CD4-positive, alpha-beta T cell treated with Interferon alpha-2 for 1 hour (primary cell): ENCODE measurements at places on chromosomes 13 and 19.

- DNase-seq, result peak; percentile 51
Observed at GRCh38 chr13:110521946-110522345, 39.6 kb downstream of the RAB20 start.

DNA sequence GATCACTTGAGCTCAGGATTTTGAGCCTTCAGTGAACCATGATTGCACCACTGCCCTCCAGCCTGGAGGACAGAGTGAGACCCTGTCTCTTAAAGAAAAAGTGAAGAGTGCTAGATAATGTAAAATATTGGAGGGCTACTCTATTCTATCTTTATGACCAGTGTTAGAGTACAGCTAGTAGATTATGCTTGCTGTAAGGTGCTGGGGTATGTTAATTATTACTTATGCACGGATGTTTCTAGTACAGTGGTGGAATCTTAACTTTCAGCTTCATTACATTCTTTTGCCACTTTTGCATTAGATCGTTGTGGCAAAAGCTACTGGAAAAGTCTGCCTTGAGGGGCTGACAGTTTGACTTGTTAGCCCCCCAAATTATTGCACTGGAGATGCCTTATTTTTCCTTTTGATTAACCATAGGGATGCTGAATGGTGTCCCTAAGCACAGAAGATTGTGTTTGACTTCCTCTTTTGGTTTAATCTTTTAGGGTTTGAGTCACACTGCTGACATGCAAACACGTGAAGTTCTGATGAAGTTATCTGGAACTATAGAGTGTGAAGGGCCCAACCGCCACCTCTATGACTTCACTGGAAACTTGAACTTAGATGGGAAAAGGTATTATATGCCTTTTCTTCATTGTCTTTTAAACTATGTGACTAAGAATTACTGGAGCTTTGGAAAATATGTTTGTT, 169.8 kb downstream of the ATP8A2 start:
- no peak for DNase-seq

- no peak for DNase-seq
Observed at GRCh38 chr13:41621716-41622431, 164.5 kb downstream of the RGCC start.

- DNase-seq, result no peak
Observed at GRCh38 chr13:78476910-78477309, 126.4 kb downstream of the POU4F1 start.

- no peak for DNase-seq
Observed at GRCh38 chr13:110280985-110281688, 25.8 kb downstream of the COL4A1 start.

GRCh38 chr13:99691552-99691951, 190.3 kb downstream of the TM9SF2 start:
- no peak for DNase-seq

DNA sequence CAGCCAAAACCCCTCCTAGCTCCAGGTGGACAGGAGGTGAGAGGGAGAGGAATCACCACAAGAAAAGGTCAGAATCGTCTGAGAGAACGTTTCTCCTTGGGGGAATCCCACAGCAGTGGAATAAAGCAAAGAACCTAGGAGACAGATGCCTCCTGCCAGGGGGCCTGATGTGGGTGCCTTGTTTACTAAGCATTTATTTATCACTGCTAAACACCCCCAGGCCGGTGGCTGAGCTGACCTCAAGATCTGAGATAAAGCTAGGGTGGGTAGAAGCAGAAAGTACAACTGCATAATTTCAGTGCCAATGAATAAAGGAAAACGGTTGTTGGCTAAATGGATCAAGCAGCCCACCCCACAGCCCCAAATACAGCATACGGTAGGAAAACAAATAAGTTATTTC, 33.9 kb upstream of the ATP11A start:
- no peak for DNase-seq

GRCh38 chr19:4990306-4990705, 21.4 kb downstream of the KDM4B start:
- DNase-seq, result no peak

DNA sequence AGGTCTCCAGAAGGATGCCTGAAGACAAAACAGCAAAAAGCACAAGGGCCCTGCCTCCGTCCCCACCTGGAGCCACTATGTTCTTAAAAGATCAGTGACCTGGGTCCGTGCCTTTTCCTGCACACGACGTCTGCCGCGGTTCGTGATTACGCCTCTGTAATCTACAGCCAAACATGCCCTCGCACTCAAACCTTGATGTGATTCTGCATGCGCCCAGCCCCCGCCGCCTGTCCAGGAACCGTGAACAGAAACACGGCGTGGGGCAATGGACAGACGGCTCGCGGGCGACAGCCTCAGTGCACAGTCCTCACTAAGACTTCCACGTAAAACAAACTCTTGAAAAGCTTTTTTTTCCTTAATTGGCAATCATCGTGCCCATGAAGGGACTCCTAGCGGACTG, 15.5 kb downstream of the C13orf46 start:
- no peak for DNase-seq

GRCh38 chr19:47603706-47604565, 5.0 kb upstream of the BICRA start:
- DNase-seq, result no peak

GRCh38 chr19:15563931-15564330, 51.1 kb upstream of the CYP4F8 start:
- DNase-seq, result no peak

- DNase-seq, result no peak
Observed at GRCh38 chr13:72315312-72315711, 412.1 kb downstream of the MZT1 start.

DNA sequence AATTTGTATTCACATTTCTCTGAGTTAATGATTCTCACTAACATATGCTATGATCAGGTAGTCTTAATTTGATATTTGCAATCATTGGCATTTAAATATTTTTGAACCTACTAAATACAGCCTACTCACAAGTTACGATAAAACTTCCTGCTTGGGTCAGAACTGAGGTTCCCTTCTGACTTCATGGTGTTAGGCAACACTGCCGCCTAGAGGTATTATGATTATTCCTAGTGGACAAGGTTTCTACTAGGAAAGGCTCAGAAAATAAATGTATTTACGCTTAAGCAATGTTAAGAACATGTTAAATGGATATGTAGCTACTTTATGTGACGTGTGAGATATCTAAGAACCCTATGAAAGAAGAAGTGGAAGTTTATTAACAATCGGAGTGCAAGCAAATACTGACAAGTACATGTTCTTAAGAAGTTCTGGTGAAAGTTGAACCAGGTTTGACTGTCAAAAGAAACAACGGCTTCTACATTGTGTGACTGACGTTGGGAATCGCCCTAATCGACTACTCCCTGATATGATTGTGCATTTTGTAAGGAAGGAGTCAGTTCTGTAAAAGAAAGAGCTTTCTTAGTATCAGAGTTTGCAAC, 1395.8 kb downstream of the SLITRK5 start:
- no peak for DNase-seq

GRCh38 chr19:49389406-49389805, 1.4 kb downstream of the KASH5 start:
- no peak for DNase-seq

- no peak for DNase-seq
Observed at GRCh38 chr13:33153421-33154404, 131.8 kb downstream of the STARD13 start.

DNA sequence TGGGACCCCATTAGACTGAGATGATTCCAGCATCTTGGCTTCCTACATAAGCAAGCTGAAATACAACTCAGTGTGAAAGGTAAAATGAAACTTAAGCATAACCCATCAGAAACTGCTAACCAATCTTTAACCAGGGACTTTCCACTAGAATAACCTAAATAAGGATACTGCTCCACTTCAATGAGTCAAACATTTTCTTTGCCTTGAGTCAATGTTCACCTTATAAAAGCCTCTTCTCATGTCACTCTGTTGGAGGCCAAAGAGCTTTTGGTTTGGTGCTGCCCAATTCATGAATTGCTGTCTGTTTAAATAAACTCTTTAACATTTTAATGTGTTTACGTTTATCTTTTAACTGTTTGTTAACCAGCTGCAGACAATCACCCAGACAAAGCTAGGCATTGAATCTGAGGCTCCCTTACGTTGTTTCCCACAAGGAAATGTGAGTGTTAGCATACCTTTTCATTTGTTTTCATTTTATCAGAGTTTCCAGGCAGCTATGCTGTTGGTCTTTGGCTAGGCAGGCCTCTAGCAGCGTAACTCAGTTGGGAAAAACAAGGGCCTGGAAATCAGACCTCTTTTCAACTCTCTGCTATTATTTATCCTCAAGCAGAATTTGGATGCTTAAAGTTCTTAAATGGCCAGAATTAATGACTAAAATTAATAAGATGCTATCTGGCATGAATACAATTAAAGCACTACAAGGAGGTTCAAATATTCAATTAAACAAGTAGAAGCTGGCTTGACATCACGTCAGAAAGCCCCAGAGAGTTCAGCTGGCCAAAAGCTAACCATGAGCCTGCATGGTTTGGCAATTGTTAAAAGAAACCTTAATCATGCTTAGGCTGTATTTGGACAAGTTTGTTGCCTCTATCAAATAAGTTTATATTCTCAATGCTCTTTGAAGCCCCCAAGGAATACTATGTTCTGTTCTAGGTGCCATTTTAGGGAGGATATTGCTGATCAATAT, 200.2 kb downstream of the DCLK1 start:
- DNase-seq, result no peak

GRCh38 chr19:14563989-14564651, 7.7 kb downstream of the NDUFB7 start:
- DNase-seq, result peak; percentile 50

GRCh38 chr13:111505175-111505777, 184.8 kb downstream of the TEX29 start:
- no peak for DNase-seq

GRCh38 chr13:43305416-43305815, 282.0 kb downstream of the DNAJC15 start:
- DNase-seq, result no peak

DNA sequence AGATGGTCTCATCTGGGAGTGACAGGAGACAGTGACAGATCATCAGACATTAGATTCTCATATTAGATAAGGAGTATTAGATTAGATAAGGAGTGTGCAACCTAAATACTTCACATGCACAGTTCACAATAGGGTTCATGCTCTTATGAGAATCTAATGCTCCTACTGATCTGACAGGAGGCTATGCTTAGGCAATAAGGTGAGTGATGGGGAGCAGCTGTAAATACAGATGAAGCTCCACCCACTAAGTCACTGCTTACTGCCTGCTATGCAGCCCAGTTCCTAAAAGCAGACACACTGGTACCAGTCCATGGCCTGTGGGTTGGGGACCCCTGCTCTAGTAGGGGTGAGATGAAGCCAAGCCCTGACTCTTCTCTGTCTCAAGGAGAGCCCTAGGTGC, 10.0 kb upstream of the IGFL3 start:
- DNase-seq, result no peak

GRCh38 chr13:60028021-60028420, 135.7 kb downstream of the DIAPH3 start:
- no peak for DNase-seq

GRCh38 chr13:72586518-72586917, 140.9 kb downstream of the MZT1 start:
- no peak for DNase-seq

- no peak for DNase-seq
Observed at GRCh38 chr13:52894413-52894812, 46.0 kb upstream of the PCDH8 start.

- DNase-seq, result no peak
Observed at GRCh38 chr19:34990578-34991192, 9.4 kb upstream of the GRAMD1A start.

DNA sequence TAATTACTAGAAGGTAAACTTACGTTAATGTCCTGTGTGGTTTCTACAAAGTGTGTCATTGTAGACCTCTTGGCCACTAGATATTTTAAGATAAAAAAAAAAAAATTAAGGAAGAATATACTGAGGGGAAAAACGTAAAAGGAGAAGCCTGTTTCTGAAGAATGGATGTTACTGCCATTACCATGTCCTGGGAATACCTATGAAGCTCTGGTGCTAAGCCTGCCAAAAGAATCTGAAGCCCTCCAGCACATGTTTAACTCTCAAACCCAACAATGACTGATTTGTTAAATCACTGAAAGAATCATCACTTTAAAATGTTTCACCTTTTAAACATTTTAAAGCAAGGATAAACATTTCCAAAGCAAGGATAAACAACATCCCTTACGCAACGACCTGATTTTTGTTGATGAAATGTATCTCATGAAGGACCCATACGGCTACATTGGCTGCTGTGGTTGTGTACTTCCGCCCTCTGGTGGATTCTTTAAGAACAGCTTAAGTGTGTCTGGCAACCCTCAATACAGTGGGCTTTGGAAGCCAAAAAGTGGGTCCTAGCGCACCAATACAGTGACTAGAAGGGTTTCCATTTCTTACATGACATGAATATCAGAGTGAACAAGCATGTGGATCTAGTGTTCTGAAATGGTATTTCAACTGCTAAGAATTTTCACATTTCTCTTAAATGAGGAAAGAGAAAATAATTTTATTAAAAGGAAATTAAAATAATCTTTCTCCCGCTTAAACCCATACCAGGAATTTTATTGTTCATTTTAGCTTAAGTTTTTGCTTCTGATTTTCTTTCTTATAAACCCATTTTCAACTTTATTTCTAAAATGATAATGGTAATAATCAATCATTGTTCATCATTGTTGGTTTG, 74.5 kb upstream of the RAP2A start:
- peak; percentile 74 for DNase-seq

- no peak for DNase-seq
Observed at GRCh38 chr19:48458016-48458415, 2.6 kb downstream of the KCNJ14 start.

DNA sequence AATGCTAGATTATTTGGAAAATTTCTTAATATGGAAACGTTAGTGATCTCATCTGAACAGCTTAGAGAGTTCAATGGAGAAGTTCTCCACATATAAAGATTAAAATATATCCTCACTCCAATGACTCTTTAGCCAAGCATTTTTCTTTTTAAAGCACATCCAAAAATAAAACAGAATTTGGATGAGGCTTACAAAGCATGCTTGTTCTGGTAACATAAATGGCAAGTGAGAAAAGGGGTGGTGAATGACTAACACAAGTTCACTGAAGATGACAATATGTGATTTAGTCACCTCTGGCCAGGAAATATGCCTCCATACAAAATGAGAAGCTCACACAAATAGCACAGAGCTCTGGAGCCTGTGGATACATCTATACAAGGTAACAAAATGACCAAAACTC, 253.0 kb downstream of the PCDH20 start:
- DNase-seq, result no peak

GRCh38 chr13:67267136-67267535, 37.0 kb upstream of the PCDH9 start:
- no peak for DNase-seq

GRCh38 chr13:26872525-26873385, 112.2 kb upstream of the GPR12 start:
- DNase-seq, result peak; percentile 42

DNA sequence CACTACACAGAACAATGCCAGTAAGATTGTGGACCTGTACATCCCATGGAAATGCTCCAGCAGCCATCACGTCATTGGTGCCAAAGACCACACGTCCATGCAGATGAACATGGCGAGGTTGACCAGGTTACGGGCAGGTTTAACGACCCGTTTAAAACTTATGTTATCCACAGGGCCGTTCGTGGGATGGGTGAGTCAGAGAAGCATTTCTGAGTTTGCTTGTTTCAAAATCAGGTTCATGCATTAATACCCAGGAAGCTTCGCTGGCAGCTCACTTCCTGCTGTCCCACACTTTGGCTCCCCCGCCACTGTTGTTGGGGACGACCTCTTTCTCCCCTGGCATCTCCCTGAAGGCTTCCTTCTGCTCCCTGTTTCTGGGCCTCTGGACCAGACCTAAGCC, 194.1 kb downstream of the USP12 start:
- DNase-seq, result no peak
